Esophagus squamous epithelium (tissue), 5 donors: ENCODE measurements at places on chromosomes 2 and 18.

GRCh38 chr2:232276084-232276732 is 102.3 kb upstream of the ALPP start:
- DNase-seq = no peak

DNA sequence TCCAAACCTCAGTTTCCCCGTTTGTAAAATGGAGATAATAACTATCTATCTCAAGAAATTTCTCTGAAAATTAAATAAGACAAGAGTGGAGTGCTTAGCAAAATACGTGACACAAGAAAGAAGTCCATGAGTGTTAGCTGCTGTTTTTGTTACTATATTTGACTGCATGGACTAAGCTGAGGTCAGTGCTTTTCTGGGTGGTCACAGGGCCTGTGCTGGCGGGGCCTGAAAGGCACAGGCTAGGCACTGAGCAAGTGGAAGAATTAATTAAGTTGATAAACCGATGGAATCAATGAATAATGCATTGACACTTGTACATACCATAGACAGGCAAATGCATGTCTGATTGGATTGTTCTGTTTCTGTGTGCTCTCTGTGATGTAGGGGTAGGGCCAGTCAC is 27.3 kb downstream of the RPL37A start:
- DNase-seq = no peak

GRCh38 chr2:84880645-84881521 is at the start of gene TRABD2A:
Gene TRABD2A (minus strand): TSS chr2:84881084. CDS start chr2:84881039, 45 bp downstream.
- no peak for DNase-seq

DNA sequence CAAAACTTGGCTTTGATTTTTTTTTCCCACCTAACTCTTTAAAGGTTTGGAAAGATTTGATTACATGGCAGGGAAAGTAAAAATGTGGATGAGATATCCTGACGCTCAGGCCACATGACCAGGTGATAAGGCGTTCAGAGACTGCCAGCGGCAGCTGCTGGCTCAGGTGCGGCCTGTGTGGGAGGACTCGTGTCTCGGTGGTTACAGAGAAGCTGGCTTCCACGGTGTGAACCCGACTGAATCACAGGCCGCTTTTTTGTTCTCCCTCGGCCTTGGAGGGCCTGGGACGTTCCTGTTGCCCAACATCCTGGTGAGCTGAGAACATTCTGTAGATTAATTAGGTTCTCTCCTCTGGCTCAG is 124.2 kb upstream of the ZNF516 start:
- DNase-seq = no peak

GRCh38 chr2:222358876-222359275 is 60.1 kb upstream of the PAX3 start:
- no peak for DNase-seq

DNA sequence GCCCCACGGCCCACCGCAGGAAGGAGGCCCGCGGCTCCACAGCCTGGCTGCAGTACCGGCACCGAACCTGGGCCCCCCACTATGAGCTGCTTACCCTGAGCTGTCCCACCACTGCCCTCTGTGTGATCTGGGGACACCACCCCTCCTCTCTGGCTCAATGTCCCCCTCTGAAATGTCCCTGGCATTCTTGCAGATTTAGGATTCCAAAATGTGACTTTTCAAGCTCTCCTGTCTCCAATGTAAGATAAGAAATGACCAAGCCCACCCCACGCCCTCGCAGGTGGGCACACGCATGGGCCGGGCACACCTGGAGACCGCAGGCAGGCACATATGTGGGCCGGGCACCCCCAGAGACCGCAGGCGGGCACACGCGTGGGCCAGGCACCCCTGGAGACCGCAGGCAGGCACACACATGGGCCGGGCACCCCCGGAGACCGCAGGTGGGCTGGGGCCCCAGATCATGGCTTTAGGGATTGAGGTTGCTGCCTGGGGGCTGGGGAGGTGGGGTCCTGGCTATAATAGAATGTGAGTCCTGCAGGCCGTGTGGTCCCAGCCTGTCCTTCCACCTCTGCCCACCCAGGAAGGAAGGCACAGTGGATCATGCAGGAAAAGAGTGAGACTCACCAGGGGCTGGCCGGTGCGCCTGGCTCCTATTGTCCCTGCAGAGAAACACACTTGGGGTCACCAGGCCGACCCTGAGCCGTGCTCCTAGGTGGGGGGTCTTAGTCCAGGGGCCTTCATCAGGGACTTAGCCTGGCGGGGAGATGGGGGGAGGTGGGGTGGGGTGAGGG is 7.2 kb downstream of the PDCD1 start:
- no peak for DNase-seq

DNA sequence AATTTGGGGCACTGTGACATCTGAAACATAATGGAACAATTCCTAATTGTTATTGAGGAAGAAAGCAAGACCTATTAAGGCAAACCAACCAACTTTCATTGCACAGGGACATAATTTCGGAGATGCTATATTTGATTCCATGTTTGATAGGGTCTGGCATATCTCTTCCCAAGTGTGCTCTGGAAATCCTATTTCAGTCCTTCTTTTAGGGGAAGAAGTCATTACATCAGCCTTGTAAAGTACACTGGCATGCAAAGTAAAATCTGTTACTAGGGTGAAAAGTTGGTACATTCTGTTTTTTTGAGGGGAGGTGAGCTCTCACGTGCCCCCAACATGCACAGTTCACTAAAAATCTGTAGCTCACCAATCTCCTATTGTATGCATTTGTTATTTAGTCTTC is 172.4 kb downstream of the SLC8A1 start:
- DNase-seq = no peak

DNA sequence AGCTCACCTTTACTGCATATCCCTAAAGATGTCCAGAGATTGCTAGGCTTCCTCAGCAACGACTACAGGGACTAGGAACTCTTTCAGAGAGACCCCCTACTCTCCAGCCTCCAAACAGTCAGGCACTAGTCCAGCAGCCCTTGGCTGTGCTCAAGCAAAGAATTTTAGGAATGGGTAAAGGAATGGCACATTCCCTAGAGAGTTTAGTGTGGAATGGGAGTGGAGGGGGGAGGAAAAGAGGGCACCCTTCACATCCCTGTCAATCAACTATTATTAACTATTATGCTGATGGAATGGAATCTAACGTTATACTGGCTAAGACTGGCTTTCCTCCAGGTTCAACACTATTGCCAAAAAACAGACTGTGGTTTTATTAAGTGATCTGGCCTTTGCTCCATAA is 64.8 kb downstream of the IKZF2 start:
- no peak for DNase-seq

GRCh38 chr2:201966691-201967438 is 66.8 kb upstream of the FZD7 start:
- DNase-seq = no peak

DNA sequence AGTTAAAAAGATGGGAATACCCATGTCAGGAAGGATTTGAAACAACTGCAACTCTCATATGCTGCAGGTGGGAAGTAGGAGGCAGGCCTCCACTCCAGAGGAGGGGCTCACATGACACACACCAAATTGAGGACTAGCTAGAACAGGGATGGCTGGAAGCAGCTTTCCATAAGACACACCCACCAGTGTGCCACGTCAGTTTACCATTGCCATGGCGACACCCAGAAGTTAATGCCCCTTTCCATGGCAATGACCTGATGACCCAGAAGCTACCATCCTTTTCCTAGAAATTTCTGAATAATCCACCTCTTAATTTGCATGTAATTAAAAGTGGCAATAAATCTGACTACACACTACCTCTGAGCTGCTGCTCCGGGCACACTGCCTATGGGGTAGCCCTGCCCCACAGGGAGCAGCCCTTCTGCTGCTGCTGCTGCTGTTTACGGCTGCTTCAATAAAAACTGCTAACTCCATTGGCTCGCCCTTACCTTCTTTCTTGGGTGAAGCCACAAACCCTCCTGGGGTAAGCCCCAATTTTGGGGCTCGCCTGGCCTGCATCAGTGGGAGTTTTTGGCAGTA is 89.4 kb downstream of the RRM2 start:
- no peak for DNase-seq

- DNase-seq = no peak
Measured at GRCh38 chr2:164967361-164967760, 12.0 kb upstream of the SLC38A11 start.

GRCh38 chr2:156434461-156435291 is 1.5 kb upstream of the GPD2 start:
- DNase-seq = no peak

DNA sequence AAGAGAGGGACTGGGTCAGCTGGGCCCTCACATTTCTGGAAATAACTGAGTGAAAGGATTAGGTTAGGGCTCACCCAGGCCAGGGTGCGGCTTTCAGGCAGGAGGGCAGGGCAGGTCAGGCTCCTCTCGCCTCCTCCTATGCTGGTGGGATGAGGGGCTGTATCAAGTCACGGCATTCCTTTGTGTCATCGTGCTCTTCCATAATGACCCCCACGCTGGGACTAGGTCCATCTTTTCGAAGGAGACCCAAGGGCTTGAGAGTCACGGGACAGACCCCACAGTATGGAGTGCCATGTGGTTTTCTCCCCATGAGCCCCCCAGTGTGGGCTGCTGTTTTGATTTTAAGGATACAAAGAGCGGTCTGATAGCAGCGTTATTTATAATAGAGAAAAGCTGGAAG is 137.8 kb upstream of the COPS8 start:
- DNase-seq = no peak

DNA sequence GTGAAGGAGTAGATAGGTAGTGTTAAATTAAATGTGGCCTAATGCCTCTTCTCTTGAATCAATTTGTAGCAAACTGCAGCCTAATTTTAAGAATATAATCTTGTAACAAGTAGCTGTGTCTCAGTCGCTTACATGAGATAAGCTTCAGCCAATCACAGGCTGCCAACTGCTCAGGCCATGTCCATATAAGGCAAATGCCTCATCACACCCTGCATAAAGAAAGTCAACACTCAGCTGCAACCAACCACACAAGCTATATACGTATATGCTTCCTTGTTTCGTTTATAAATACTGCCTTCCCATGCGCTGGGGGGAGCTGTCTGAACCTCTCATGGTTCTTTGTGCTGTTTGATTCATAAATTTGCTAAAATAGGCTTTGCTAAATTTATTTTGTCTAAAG is 476.3 kb downstream of the TRIB2 start:
- no peak for DNase-seq

DNA sequence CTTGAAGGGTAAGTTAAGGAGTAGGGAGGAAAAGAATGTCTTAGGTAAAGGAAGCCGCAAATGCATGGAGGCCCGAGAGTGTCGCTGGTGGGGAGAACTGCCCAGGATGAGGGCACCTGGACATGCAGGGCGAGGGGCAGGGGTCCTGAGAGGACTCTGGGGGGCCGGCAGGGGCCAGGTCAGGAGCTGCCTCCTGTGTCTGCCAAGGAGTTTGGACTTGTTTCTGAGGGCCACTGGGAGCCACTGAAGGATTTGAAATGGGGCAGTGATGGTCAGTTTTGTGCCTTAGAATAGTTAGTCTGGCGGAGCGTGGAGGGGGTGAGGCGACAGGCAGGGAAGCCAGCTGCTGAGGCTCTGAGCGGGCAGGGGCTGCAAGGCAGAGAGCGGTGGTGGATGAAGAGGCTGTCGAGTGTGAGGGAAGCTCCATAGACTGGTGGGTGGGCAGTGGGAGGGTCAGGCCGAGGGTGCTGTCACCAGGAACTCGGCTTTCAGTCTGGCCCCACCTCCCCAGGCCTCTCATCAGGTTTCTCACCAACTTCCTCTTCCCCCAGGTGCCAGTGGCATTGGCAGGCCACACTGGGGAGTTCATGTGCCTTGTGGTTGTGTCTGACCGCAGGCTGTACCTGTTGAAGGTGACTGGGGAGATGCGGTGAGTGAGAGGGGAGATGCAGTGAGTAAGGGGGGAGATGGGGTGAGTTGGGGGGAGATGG is 14.7 kb upstream of the SLC4A3 start:
- no peak for DNase-seq

DNA sequence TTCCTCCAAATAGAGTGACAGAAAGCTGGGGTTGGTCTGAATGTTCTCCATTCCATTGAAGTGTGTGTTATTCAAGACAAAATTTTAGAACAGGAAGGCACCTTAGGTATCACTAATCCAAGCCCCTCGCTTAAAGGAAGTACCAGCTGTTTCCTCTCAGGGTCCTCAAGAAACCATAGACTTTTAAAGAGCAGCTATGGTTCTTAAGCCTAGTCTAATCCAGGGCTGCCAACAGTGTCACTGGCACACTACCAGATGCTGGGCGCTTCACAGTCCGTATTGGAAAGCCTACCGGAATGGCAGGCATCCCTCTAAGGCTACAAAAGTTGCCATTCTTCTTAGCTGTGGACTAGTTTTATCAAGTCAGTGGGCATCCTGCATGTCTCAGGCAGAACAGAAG is 1.9 kb downstream of the NEMP2 start:
- DNase-seq = no peak

- DNase-seq = no peak
Measured at GRCh38 chr2:240353086-240353798, 82.2 kb upstream of the GPC1 start.

GRCh38 chr2:88967844-88968243 is 276.4 kb downstream of the RPIA start:
- DNase-seq = no peak

- DNase-seq = no peak
Measured at GRCh38 chr2:209578394-209579001, 154.7 kb downstream of the MAP2 start.

DNA sequence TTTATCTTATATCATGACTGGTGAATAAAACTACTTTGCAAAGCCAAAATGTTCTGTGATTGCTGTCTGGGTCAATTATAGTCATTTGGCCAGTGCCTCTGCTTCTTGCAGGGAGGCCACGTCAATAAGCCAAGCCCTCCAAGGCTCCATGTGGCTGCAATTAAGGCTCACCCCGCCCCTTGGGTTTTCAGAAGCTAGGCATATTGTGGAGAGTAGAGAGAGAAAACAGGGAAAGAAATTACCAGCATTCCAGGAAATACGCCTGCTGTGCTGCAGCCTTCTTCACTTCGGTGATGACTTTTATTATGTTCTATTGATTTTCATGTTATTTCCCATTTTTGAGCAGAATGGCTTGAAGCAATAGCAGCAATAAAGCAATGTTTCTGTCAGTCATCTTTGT is 319.7 kb downstream of the SOX11 start:
- no peak for DNase-seq
